ENCODE measurements at places on chromosomes 7 and 10.

DNA sequence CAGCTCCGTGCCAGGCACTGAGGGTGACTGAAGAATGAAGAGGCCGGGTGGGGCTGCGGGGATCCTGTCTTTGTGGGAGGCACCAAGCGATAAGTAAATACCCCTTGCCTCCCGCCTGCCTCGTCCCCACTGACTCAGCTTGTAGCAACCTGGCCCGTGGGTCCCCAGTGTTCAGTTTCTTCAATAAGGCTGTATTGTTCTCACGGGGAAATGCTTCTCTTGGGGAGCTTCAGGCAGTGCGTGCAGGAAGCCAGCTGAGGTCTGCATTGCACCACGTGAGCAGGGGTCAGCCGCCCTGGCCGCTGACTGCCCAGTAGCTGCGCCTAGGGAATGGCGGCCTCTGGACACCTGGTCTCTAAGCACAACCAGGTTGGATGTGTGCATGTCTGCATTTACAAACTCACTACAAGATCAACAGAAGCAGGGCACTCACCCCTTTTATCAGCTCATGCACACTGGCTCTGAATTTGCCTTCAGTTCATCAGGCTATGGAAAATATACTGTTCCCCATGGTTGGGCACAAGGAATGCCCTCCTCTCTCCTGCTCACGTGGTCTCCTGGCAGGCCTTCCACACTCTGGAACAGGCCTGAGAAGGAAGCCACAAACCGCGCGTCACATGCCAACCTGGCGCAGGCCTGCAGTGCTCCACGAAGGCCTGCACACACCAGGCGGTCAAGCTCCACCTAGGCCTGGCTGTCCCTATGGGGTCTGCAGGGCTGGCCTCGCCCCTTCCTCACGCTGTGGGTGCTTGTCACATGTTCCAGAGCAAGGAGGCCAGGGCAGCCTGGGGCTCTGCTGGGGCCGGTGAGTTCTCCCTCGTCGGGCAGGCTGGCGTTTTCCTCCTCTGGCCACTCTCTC lies 135.7 kb upstream of the RNF32 start:
- DNase-seq: no peak

GRCh38 chr7:7769710-7770627 lies 51.6 kb upstream of the RPA3 start:
- DNase-seq: no peak

DNA sequence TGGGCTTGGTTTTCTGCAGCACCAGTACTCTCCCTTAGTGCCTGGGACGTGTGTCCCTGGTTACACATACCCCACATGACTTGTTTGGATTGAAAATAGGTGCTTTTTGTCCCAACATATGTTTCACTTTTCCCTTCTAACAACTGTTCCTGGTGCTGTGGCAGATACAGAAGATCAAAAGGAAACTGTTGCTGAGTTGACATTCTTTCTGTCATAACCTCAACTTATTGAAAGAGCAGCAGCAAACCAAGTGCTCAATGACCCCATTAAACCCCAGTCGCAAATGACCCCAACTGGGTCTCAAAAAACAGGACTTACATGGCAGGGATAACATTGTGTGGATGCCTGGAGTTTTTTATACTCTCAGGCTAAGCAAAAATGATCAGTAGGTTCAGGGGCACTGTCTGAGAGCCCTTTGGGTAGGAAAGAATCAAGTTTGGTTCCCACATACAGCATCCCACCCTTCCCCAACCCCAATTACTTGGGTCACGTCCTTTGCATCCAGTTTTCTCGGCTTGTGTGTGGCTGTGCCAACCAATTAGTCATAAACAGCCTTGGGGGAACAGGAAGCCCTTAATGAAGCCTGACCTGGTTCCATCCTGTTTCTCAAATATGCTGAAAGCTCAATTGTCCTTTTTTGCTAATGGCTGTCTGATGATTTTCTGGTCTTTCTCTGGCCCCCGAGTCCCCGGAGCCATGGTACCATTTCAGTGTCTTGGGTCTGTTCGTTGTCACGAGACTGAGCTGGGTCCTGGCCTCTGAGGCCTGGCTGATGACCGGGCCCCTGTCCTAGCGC lies 4.9 kb downstream of the HKDC1 start:
- DNase-seq: no peak

- DNase-seq: no peak
Measured at GRCh38 chr10:24981161-24981710, 28.8 kb upstream of the PRTFDC1 start.

DNA sequence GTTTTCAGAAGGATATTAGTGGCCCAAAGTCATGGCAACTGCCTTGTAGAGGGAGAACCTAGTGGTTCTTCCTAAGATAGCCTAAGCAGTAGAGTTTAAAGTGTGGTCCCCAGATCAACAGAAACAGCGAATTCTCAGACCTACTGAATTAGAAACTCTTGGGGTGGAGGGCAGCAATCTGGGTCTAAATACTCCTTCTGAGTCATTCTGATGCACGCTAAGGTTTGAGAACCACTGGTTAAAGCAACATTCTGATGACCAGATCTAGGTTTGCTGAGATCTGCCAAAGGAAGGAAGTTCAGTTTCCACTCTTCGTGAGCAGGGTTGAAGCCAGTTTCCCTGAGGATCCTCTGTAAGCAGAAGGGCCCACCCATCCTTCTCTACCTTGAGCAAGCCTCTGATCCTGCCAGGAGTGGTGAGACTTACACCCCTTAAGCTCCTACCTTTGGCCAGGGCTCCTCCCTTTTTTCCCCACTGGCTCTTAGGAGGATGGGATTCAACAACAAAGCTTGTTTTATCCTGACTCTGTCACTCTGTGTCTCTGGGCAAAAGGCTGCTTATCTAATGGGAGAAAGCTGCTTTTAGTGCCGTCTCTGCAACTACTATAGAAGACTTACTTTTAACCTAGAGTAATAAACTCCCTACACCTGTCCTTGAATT lies 26.8 kb upstream of the TRUB1 start:
- no peak for DNase-seq

DNA sequence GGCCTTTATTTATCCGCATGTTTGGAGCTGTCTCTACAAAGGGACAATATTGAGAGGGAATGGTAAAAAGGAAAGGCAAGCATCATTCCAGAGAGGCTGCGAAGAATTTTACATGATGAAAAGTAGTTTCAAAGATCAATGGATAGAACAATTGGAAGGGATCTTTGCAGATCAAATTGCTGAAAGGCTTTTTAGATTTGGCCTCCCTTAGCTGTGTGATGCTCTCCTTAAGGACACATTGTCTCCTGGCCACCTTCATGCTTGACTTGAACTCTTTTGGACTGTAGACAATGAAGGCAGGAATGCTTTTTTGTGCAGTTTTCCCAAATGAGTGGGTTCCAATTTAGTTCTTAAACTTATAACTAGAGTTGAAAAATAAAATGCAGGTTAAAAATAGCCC lies 344.7 kb downstream of the ARL4A start:
- no peak for DNase-seq

DNA sequence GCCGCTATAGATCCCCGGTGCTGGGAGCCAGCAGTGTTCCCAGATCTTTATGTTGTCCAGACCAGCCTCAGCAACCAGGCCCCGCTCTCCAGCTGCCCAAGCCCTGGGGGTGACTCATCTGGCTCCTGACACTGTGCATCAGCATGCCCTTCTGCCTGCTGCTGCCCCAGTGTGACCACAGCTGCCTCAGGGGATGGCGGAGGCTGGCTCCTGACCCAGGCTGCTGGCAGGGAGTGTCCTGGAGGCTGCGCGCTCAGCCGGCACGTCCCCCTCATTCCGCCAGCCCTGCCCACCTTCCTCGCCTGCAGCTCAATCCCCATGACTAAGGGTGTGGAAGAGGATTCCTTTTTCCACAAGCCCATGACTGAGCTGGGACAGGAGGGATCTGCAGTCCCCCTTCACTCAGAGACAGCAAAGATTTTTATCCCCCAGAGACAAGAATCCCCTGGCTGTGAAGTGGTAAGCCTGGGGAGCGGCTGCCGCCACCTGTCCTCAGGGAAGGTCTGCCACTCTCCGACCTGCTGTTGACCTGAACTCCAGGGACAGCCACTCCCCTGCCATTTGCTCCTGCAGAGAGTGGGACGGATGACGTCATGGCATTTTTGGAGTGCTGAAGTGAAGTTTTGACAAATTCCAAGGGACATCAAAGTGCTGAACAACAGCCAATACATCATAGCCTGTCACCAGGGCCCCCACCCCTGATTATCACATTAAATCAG lies 182.8 kb upstream of the BMPER start:
- peak; percentile 34 for DNase-seq

- no peak for DNase-seq
Measured at GRCh38 chr10:88097536-88097935, 234.1 kb downstream of the PTEN start.

- no peak for DNase-seq
Measured at GRCh38 chr10:3452173-3452626, 279.6 kb upstream of the PITRM1 start.

DNA sequence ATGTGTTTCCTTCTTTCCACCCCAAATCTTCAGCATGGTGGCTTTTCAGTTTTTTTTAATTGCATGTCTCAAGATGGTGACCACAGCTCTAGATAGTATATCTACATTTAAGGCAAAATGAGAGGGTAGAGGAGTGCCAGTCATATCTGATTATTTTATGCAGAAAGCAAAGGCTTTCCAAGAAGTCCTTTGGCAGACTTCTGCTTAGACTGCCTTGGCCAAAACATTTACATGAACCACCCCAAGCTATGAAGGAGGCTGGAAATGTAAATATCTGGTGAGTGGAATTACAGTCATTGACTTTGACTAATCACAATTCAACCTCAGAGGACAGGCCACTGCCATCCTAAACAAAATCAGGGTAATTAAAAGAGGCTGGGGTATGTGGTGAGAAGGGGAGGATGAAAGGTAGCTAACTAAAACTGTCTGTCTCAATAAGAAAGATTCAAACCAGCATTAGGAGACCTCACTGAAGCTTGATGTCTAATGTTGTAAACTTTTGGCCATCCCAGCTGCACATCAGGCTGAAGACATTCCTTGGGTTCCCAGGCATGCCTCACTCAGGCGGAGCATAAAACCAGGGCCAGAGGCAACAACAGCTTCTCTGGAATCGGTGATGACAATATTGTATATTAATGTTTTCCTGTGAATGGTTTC lies 53.4 kb downstream of the PPP1R3C start:
- no peak for DNase-seq
